KBM-7 (cell line): ENCODE measurements at places on chromosomes 6 and 20.

- no peak for DNase-seq
Observed at GRCh38 chr6:71579902-71580301, 291.3 kb downstream of the OGFRL1 start.

DNA sequence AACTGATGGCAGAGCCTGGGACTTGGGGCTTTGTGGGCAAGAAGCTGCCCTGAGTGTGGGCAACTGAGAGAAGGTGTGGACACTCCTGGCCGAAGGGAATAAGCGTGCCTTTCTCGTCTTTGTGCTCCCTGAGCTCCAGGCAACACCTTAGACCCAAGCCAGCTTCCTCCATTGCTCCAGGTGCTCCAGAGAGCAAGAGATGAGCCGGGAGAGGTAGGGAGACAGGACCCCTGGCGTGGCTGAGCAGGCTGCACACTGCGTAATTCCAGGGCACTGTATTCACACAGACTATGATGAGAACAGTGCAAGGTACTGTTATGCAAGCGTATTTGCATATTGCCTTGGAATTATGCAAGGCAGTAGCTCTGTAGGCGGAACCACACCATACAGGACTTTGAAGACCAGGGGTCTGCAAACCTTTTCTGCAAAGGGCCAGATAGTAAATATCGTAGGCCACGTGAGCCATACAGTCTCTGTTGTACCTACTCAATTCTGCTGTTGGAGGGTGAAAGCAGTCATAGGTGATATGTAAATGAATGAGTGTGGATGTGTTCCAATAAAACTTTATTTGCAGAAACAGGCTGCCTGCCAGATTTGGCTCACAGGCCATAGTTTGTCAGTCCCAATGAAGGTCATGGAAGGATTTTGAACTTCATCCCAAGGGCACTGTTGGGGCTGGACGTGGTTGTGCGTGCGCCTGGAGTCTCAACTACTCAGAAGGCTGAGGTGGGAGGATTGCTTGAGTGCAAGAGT is 42.1 kb upstream of the FAM83D start:
- DNase-seq = no peak

DNA sequence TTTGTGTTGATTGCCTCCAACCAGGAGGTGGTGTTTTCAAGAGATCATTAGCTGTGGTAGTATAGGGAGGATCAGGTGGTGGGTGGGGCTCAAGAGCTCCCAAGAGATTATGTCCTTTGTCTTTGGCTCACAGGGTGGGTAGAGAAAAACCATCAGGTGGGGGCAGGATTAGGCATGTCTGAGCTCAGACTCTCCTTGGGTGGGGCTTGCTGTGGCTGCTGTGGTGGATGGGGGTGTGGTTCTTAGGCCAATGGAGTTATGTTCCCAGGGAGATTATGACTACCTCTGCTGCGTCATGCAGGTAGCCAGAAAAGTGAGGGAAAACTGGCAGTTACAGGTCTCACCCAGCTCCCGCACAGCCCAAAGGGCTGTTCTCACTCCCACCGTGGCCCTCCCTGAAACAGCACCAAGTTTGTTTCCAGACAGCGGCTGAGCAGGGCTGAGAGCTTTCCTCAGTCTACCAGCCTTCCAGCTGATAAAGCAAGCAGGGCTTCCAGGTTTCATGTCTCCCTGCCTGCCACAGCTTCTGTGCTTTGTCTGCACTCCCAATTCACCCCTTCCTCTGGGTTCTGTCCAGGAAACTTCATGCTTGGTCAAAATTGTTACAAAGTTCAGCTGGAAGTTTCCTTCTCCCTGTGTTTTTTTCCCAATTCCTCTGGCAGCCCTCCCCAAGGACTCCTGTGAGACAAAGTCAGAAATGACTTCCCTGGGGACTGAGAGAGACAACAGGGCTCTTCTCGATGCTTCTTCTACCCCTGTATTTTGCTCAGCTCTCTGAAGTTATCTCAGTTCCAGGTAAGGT is 481.1 kb upstream of the MAN1A1 start:
- no peak for DNase-seq

DNA sequence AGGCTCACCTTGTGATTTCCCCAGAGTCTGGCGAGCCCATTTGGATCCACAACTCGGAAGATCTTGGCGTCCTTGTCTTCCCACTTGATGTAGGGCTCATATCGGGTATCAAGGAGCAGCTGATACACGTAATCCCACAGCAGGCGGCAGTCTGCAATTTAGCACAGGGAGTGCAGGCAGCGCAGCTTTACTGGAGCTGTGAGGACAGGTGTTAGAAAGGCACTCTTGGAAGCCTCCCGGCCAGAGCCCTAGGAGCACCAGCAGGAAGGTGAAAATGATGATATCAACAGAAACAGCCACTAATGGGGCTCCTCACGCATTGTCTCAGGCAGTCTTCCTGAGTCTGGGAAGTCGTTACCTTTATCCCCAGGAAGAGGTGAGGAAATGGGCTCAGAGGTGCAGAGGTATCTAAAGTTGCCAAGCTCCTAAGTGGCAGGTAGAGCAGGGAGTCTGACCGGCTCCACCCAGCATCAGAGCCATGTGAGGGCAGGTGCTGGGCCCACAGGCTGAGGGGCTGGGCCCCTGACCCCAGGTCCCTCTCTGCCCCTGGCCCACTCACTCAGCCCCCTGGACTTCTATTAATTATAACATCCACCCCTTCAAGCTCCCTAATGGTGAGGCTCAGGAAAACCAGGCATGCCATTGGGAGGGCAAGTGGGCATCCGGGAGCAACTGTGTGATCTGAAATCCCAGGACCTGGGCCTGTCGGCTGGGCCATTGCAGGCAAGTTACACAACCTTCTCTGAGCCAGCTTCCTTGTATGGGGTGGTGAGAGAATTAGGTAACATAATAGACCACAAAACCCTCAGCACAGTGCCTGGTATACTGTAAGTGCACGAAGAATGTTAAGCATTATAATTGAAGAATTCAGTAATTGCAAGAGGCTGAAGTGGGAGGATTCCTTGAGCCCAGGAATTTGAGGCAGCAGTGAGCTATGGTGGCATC is 18.3 kb downstream of the ETV7 start:
- peak; percentile 45 for DNase-seq

DNA sequence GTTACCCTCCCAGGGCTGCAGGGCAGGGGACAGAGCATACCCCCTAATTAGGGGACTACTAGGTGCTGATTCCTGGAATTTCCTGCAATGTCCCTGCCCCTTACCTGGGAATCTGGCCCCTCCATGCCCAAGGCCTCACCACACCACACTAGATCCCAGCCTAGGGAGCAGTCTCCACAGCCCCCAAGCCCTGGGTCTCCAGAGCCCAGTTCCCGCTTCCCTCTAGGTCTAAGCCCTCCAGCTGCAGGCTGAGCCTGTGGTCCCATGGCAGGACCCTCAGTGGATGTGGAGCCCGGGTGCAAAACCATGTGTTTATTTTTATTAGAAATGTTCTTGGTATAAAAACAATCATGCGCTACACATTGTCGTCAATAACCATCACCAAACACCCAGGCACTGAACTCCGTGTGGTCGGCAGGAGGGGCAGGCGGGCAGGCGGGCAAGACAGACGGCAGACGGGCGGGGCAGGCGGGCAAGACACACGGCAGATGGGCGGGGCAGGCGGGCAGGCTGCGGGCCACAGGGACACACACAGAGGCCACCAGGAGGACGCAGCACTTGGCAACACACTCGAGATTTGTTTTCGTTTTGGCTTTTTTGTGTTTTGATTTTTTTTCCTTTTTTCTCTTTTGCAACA is 124.2 kb downstream of the GRM4 start:
- DNase-seq = no peak

GRCh38 chr20:49540687-49541435 is 27.1 kb downstream of the PTGIS start:
- DNase-seq = no peak

DNA sequence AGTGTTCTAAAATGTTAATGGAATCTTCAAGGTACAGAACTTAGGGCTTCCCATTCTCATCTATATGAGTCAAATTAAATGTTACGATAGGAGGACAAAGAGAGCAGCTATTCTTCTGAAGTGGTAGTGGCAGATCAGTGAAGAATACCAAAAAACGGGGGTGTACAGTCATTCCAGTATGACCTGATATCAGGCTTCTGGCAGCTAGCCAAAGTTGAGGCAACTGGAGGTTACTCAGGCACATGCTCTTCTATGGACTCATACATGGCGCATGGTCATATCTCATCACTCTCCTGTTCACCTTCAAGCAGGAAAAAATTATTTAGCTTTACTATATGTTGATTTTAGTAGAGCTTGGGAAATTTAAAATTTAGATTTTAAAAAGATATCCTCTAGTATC is 1608.8 kb downstream of the GRIK2 start:
- no peak for DNase-seq

DNA sequence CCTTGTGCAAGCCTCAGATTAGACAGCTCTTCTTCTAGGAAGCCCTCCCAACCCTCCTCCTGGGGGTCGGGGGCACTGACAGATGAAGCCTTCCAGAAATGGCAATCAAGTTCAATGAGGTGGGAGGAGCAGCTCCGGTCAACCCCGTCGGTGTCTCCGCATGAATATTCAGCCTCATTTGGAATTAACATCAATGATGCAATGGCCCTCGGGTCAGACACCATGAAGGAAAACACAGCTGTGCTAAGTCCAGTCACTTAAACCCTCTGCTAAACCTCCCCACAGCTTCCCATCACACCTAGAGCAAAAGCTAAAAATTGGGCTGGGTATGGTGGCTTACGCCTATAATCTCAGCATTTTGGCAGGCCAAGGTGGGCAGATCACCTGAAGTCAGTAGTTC is 36.5 kb downstream of the ZNF217 start:
- DNase-seq = no peak

GRCh38 chr6:2695454-2696095 is 55.1 kb downstream of the MYLK4 start:
- peak; percentile 40 for DNase-seq

- DNase-seq = peak; percentile 12
Observed at GRCh38 chr20:1757606-1758512, 100.3 kb upstream of the SIRPG start.

- DNase-seq = peak; percentile 49
Observed at GRCh38 chr6:84033523-84034451, at the start of gene MRAP2. Gene MRAP2 (plus strand): TSS chr6:84033772. CDS start chr6:84055319, 21,547 bp downstream.

DNA sequence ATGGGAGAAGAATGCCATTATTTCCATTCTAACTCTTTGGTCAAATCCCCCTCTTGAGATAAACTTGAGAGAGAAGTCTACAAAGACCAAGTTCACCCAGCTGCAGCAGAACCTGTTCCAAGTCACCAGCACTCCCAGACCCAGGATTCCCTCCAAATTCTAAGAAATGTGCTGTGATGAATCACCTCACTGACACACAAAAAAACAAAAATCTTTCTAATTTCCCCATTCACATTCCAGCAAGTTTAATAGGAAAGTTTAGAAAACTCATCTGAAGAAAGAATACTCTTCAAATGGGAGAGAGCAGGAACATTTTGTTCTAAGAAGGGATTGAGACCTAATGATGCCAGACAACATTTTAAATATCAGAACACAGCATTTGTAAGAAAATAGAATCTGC is 213.6 kb upstream of the PLCB4 start:
- no peak for DNase-seq

- DNase-seq = no peak
Observed at GRCh38 chr6:138088326-138088762, 18.9 kb downstream of the PERP start.

- no peak for DNase-seq
Observed at GRCh38 chr20:60528141-60528540, 569.9 kb downstream of the CDH26 start.

DNA sequence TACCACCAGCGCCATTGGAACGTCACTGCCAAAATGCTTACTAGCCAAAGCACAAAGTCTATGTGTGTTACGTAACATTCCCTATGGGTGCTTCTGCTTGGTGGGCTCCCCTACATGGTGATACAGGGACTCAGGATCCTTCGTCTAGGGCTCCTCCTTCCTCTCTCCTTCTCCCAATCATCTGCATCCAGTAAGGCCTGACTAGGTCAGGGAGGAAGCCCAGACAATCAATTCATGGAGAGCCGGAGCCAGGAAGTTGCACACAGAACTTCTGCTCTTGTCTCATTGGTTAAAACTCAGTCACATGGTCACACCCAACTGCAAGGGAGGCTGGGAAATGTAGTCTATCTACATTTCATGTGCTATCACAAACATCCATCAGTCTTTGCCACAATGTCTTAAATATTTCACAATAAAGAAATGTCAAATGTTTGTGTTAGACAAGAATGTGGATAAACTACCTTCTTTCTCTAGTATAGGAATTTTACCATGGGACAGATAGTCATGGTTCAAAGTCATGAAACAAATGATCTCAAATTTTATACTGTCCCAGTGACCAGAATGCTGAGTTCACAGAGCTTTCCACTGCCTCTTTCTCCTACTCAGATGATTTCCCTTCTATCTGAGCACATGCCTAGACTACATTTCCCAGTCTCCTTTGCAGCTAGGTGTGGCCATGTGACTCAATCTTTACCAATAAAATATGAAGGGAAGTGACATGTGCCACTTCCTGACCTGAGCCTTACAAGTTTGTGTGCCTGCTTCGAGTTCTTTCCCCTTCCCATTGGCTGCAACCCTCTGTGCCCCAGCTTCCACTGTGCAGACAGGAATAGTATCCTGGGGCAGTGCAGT is 9.3 kb upstream of the KCNK15 start:
- DNase-seq = peak; percentile 83

- peak; percentile 93 for DNase-seq
Observed at GRCh38 chr6:41846666-41847237, 48.4 kb downstream of the USP49 start.

GRCh38 chr6:44039839-44040350 is 87.4 kb downstream of the MRPL14 start:
- DNase-seq = no peak

GRCh38 chr6:42300185-42300584 is 82.5 kb upstream of the MRPS10 start:
- DNase-seq = no peak

DNA sequence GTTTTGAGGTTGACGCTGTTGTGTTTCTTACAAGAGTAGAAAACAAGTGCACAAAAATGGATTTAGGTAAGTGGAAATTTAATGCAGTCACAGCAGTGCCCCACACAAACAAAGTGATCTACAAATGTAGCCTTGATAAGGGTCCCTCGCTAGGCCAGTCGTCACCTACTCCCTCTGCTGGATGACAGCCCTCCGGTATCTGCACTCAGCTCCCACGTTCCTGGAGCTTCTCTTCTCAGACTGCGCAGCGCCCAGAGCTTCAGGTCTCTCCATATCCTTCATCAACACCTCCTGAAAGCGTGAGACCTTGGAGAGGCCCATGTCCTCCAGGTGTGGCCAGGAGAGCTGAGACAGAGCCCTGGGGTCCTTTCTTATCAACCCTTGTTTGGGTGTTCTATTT is 58.3 kb upstream of the MAP3K4 start:
- no peak for DNase-seq

DNA sequence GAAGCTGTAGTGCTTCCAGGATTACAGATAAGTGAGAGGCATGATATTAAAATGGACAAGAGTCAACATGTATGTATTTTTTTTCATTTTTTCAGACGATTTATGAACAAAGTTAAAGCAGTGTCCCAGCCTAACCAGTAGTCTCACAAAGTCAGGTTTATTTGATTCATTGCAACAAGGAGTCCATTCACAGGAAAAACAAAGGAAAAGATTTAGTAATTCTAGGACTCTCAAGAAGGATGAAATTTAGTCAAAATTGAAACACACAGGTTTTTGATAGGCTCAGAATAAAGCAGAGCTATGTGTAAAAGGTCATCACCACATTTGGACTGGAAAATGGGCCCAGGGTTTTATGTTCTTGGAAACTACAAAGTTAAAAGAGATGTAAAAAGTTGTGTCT is 84.0 kb downstream of the ZNF133 start:
- no peak for DNase-seq
